ENCODE measurements at places on chromosomes 5 and 9.

DNA sequence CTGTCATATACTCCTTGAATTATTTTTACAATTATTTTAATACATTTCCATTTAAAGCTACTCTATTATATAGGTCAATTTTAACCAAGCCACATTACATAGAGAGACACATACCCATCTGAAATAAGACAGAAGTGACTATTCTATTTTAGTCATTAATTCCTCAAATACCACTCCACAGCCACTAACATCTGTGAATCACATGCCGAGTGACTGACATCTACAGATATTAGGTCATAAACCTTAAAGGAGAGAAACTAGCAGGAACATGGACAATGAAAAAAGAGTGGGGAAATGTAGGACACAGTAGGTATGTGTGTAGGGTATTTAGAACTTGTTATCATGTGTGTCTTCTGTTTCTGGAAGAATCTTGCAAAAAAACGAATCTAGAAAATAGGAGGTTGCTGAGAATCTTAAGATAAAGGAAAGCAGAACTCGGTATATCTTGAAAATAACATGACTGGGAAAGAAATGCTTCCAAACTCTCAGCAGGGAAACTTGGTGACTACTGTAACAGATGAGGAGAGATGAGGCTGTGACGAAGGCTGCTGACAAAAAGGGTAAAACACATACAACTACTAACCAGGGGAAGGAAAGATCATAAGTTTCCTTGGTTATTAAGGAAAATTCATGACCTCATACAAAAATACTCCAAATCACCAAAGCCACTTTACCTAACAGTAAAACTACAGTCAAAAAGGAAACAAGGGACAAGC lies 84.6 kb downstream of the PLPP1 start:
- no peak for DNase-seq

- no peak for DNase-seq
These were observed 982.5 kb downstream of the MAT2B start for GRCh38 chr5:164487939-164488338.

- no peak for DNase-seq
These were observed 141.1 kb upstream of the TARS1 start for GRCh38 chr5:33299621-33300208.

- no peak for DNase-seq
These were observed 3.7 kb downstream of the GALNT12 start for GRCh38 chr9:98811051-98811650.

DNA sequence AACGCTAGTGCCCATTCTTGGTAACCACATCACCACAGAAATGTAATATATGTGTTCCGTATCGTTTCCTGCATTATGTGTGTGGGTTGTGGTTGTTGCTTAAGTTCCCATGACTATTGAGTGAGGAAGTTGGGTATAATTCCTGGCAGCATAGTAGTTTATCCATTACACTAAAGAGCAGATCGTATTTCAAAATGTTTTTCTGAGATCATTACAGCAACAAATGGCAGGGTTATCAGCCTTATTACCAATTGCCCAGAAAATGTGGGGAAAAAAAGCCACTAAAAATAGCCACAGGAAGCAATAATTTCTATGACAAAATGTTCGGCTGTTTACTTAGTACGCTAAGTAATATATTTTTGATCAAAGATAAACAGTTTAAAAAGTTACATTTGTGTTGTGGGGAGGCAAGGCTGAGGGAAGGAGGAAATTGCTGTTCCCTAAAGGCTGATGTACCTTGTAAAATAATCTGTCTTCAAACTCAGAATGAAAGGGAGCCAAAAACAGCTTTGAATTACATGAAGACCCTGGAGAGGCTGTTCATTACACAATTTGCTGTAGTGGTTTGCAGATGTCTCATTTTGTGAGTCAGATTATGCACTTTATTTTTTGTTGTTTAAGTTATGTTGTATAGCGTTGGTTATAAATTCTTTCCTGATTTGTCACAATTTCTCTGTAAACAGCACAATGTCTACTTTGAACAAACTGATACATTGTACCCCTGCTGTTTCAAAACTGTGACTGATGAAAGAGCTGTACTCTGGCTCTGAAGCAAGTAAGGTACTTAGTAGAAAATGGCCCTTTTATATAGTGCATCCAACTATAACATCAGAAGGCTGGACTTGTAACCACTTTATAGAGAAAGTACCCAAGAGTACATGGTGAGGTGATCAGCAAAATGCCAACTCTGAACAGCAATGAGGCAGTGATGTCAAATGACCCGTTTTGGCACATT lies 1028.5 kb downstream of the NR2F1-AS1 start:
- no peak for DNase-seq

DNA sequence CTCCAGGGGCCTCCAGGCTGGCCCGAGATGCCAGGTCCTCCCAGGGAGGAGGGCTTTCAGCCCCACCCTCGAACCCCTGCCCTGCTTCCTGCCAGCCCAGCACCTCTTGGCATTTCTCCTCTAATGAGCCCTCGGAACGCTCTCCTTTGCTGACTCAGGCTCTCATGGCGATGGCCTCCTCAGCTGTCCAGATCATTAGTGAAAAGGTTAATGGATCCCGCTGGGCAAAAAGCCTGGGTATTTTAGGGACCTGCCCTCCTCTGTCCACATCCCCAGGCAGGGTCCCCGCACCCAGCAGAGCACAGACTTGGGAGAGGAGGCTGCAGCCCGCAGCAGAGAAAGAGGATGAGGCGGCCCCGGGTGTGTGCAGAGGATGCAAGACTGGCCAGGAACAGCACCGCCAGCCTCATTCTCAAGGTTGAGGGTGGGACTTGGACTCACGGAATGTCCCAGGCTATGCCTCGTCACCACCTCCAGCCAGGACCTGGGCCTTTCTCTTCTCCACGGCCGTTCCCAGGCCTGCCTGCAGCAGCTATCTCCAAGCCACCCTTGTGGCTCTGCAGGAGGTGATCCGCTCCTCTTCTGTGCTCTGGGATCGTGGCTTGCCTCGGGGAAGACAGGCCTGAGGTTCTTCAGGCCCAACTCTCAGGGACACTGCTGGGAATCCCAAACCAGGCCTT lies 23.0 kb upstream of the ADAMTS2 start:
- DNase-seq = peak; percentile 14

- DNase-seq = peak; percentile 70
These were observed 890 bp downstream of the PIK3R1 start for GRCh38 chr5:68216245-68217046.

DNA sequence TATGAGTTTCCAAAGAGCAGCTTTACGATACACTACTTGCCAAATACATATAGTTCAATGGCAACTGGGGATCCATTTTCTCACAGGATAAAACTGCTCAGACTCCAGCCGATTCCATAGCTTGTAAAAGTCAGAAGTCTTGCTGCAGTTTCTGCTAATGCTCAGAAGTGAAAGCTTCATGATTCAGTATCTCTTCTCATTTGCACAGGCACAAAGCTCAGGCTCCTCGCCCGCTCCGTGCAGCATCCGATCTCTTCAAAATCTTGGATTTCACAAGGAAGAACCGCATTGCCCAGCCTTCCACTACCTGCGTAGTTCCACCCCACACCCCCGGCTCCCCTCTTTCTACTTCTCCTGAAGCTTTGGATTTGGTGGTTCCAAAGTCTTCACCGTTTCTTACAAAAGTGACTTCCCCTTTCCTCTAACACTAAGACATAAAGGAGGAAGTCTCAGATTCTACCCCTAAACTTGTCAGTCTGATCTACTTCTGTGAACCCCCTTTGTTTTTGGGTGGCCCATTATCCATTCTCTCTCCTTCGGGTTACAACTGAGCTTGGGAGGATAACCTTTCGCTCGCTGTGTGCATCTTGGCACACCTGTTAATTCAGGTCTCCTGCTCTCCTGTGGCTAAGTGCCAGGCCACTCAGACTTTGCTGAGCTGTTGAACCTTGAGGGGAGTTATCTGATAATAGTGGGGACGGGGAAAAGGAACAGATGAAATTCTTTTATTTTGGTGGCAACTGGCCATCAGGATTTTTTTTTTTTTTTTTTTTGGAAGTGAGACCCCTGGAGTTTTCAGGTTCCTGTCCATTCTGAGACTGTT lies 194.1 kb downstream of the GNA14 start:
- no peak for DNase-seq

- no peak for DNase-seq
These were observed 596.9 kb upstream of the CYLC2 start for GRCh38 chr9:102398205-102398604.

GRCh38 chr9:129231022-129231739 lies 53.1 kb upstream of the IER5L start:
- no peak for DNase-seq

DNA sequence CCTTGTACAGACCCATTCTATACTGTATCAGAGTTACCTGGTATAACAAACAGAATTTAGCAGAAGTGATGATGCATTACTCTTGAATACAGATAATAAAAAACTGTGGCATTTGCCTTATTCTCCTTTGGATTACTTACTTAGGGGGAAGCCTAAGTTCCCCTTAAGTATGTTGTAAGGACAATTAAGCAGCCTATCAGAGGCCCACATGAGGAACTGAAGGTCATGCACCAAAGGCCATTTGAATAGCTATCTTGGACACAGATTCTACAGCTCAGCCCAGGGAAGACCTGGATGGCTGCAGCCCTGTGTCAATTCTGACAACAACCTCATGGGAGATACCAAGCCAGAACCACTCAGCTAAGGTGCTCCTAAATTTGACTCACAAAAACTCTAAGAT lies 125.2 kb downstream of the RAPGEF6 start:
- DNase-seq = no peak

- DNase-seq = no peak
These were observed 1457.0 kb downstream of the MAT2B start for GRCh38 chr5:164962329-164962961.

DNA sequence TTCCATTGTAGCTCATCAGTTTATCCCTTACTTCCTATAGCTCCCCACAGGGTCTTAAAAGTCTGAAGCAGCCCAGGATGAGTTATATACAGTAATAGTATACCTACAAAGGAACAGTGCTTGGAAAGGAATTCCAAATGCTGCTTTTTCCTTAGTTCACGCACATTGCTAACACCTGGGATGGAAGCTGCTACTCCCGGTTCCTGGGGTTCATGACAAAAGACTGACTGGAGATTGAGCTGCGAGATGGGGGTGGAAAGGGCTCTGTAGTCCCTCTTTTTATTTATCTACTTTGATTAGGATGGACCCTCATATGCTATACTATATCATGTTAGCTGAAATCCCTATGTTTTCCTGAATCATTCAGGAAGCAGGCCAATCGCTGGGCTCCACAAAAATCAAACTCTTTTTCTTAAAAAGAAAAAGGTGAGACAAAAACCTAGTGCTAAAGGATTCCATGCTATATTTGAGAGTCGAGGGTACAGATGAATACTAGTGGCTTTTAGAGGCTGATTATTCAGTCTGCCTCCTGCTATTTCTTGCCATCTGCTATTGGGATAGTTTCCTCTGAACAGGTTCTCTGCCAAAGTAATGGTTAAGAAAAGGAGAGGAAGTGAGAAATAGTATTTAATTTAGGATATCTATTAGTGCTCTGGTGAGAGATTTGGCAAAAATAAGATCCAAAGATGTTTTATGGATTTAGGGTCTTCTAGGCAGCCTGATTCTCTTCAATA lies 81.2 kb downstream of the MRPS27 start:
- no peak for DNase-seq

- no peak for DNase-seq
These were observed 4.9 kb downstream of the GMCL2 start for GRCh38 chr5:178182158-178182876.

GRCh38 chr5:55308254-55308836 lies 556 bp downstream of the MTREX start:
- DNase-seq = no peak

DNA sequence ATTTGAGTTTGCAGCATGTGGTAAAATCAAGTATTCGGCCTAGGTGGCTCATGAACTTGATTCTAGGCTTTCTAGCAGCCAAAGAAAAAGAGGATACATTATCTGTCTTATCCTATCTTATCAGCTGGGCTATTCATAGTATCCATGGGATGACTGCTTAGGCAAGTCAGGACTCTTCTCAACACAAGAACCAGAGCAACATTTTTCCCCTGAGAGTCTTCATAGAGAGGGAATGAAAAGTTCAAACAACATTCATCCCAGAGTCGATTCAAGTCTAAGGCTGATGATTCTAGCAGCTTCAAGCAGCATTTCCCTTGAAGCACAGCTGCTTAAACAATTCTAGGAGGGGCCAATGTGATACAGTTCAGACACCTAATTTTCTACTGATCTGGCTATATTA lies 3.0 kb downstream of the S100Z start:
- no peak for DNase-seq

GRCh38 chr5:149541893-149542292 lies 9.3 kb downstream of the CSNK1A1 start:
- DNase-seq = no peak

DNA sequence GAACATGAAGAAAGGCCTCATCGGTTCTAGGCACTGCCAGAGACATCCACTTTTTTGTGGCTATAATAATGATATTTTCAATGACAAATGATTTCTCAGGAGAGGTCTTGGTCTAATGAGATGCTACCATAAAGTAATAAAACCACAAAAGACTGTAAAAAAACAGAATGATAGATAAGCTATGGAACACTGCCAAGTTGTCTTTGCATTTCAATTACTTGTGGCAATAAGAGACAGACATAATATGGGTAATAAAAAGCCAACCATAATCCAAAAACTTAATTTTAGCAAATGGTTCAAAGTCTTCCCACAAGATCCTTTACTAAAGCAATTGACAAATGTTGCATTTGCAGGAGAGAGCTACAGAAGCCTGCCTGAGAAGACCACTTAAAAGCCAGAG lies 292.5 kb downstream of the ATPSCKMT start:
- DNase-seq = no peak

DNA sequence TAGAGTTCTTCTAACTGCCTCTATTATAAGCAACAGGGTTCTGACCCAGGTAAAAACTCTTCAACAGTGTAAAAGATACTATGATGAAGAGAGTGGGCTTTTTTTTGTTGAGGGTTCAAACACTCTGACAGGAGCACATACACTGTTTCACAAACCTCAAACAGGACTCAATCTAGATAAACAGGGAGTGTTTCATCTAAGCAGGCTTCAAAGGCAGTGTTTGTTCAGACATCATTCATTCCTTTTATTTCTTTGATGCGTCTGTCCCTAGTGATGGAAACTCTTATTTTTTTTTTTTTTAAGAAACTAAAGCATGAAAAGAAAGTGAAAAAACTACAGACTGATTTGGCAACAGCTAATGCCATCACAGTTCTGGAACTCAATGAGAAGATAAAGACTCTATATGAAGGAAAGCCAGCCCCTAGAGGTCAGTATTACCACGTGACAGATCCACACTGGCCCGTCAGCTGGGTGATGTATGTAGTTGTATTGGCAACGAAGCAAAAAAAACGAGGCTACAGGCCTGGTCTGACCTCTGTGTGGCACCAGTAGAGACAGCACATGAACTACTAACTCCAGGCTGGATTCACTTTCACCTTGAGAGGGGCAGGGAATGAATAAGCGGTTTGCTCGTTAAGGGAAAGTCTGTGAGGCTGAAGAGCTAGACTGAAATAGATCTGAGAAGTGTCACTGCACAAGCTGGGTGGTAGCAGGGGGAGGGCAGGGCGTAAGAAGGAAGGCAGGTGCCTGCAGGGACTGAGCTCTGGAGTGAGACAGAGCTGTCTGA lies 172.2 kb downstream of the CCDC192 start:
- peak; percentile 69 for DNase-seq

- no peak for DNase-seq
These were observed 177.6 kb downstream of the DEPDC1B start for GRCh38 chr5:60522292-60522905.

Measured in femur (tissue), 1 donor.